ENCODE measurements at places on chromosomes 16 and 17. TPM values are rescaled to one million over a fixed set of nuclear protein-coding genes. Genes with fewer than 3 reads are reported as not detected.

BCKDK gene
- 41.7 TPM for total RNA-seq

SRCIN1 gene
- 3.1 TPM for total RNA-seq

ATF7IP2 gene
- 12.1 TPM for total RNA-seq

RAB37 gene
- 1.0 TPM for total RNA-seq

SAMD14 gene
- 0.22 TPM for total RNA-seq

TSNAXIP1 gene
- 0.39 TPM for total RNA-seq

SULT1A1 gene
- total RNA-seq: 5.0 TPM

TIMP2 gene
- 232 TPM for total RNA-seq

NOG gene
- total RNA-seq: 1.1 TPM

CALB2 gene
- total RNA-seq: 6.8 TPM

All from A549 treated with CpdA at 1 μM for 4 hours (cell line).